LHCN-M2 (cell line): ENCODE measurements at places on chromosomes 7 and 10. TPM values are rescaled to one million over a fixed set of nuclear protein-coding genes. Genes with fewer than 3 reads are reported as not detected.

DNA sequence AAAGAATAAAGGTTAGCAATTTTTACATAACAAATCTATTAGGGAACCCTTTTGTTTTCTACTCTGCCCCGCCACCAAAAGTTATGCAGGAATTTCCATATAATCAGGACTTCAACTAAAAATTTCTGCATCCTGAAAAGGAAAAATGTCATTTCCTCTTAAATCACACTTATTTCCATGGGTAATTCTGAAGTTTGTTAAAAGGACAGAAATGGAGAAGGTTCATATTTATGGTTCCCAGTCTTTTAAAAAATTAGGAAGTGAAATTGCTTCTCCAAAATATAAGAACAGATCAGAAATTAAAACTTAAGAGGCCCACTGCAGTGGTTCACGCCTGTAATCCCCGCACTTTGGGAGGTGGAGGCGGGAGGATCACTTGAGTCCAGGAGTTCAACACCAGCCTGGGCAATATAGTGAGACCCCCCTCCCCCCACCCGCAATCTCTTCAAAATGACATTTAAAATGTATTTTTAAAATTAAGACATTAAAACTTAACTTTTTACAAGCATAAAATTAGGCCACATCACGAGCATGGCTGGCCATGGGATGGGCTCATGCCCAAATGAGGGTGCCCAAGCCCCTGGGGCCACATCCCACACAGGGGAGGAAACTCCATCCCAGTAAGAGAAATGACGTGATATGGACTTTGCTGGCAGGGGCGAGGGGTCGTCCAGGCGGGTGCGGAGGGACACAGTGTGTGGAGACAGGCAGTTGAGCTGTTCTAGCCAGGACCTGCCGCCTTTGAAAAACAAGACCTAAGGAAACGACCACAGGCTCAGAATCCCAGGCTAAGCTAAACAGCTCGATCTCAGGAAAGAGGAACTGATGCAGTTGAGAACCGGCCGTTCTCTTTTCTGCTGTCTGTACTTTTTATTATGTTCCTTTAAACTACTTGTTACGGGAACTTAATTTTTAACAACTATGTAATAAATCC is 51.3 kb upstream of the NFE2L3 start:
- no peak for DNase-seq

DNA sequence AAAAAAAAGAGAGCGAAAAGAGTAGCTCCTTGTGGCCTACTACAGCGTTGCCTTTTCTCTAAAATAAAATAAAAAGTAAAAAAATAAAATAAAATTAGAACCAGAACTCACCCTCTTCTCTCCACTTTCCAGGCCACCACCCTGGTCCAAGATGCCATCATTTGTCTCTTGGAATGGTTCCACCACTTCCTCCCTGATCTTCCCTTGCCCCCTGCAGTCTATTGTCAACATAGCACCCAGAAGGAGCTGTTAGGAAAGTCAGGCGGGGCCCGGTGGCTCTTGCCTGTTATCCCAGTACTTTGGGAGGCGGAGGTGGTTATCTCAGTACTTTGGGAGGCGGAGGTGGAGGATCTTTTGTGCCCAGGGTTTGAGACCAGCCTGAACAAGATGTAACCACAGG is 7.6 kb upstream of the GRID2IP start:
- DNase-seq: peak; percentile 67

GRCh38 chr10:26509307-26509706 is 71.2 kb downstream of the APBB1IP start:
- DNase-seq: no peak

DNA sequence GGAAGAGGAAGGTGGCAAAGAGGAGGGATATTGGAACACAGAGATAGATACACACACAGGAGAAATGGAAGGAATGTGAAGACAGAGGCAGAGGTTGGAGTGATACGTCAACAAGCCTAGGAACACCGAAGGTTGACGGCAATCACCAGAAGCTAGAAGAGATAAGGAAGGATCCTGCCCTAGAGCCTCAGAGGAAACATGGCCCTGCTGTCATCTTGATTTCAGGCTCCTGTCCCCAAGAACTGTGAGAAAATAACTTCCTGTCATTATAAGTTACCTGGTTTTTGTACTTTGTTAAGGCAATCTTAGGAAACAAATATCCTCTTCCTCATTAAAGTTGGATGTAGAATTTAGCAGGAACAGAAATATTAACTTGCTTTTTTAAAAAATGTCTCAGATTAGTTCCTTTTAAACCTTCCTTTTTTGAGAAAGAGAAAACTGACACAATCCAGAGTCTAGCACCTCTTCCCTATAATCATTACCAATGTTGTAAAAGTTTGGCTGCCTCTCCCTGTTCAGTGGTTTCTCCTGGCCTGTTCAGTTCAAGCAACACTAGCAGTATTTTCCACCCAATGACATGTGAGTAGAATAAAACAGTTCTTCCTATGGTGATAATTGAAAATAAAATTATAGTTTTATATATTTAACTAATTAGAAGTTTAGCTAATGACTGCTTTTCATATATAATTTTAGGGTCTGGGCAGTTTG is 28.8 kb upstream of the GNAI1 start:
- DNase-seq: no peak

- DNase-seq: no peak
Measured at GRCh38 chr10:4212111-4212630, 427.2 kb upstream of the KLF6 start.

DNA sequence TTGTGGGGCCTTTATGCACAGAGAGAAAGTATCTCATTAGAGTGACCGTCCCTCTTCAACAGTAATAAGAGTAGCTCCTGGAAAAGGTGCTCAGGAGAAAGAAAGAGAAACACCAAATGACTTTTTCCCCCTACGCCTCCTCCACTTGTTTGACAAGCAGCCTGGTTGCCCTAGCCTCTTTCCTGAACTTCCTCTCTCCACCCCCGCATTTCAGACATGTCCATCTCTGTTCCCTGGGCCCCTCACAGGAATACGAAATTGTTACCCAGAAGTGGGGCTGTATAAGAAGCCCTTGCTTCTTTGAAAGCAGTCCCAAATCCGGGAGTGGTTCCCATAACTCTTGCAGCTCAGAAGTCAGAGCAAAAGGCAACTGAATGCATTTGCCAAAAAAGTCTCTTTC is 119.6 kb upstream of the ADO start:
- DNase-seq: no peak

ANKRD2 gene
- 0.11 TPM in 1 of 2 replicates, not detected in the other for total RNA-seq

HMX2 gene
- total RNA-seq: not detected in 2 replicates

UCMA gene
- total RNA-seq: not detected in 2 replicates

PWWP2B gene
- 8.2 and 8.5 TPM in 2 replicates for total RNA-seq

RADIL gene
- total RNA-seq: 2.5 and 3.5 TPM in 2 replicates
